ENCODE measurements at places on chromosomes 5 and 9. TPM values are rescaled to one million over a fixed set of nuclear protein-coding genes. Genes with fewer than 3 reads are reported as not detected.

- DNase-seq = no peak
- H3K36me3 ChIP-seq = no peaks in the 10 kb centered on the region
- H3K27ac ChIP-seq = peak overlapping the region; percentile 5
- no peaks in the 10 kb centered on the region for H3K27me3 ChIP-seq
- peaks cover 7% of the 10 kb centered on the region for H3K4me1 ChIP-seq
- H3K4me3 ChIP-seq = no peak overlapping the region
Measured at GRCh38 chr5:142287973-142288313, 36.9 kb downstream of the SPRY4 start.

The MORN5 gene
- total RNA-seq = not detected

The GPR151 gene
- total RNA-seq = not detected

GRCh38 chr5:76473661-76474060, 70.6 kb downstream of the IQGAP2 start:
- no peaks in the 10 kb centered on the region for H3K27me3 ChIP-seq
- H3K4me1 ChIP-seq = no peaks in the 10 kb centered on the region
- no peaks in the 10 kb centered on the region for H3K36me3 ChIP-seq
- H3K4me3 ChIP-seq = no peak overlapping the region

GRCh38 chr5:129718471-129719090, 29.3 kb upstream of the MINAR2 start:
- no peak overlapping the region for H3K27ac ChIP-seq
- H3K36me3 ChIP-seq = no peaks in the 10 kb centered on the region

DNA sequence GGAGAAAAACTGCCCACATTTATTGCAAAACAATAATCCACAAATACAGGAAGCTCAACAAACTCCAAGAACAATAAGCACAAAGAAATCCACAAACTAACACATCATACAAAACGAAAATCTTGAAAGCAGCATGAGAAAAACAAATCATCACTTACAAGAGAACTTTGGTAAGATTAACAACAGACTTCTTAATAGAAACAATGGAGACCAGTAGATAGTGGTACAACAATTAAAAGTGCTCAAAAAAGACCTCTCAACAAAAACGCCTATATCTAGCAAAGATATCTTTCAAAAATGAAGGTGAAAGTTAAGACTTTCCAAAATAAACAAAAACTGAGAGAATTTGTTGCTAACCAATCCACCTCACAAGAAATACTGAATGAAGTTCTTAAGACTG, 38.4 kb downstream of the CDKL3 start:
- no peaks in the 10 kb centered on the region for H3K36me3 ChIP-seq
- H3K27me3 ChIP-seq = no peaks in the 10 kb centered on the region
- no peak overlapping the region for H3K27ac ChIP-seq
- no peak for DNase-seq
- no peaks in the 10 kb centered on the region for H3K4me1 ChIP-seq

DNA sequence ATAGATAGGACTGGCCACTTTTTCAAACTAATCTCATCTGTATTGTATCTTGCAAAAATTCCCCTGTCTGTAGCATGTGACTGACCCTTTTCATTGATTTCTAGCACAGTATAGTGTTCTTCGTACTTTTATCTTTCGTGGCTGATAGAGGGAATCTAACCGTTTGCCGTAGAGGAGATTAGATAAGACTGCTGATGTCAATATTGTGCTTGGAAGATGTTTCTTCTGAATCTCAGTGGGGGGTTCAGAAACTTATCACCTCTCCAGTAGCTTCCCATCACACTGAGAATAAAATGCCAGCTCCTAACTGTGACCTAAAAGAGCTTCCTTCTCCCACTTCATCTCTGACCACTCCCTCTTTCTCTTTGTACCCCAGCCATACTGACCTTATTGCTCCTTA, 25.4 kb upstream of the ALDOB start:
- no peak for DNase-seq
- no peak overlapping the region for H3K4me3 ChIP-seq
- no peaks in the 10 kb centered on the region for H3K4me1 ChIP-seq
- H3K27me3 ChIP-seq = no peaks in the 10 kb centered on the region
- no peak overlapping the region for H3K27ac ChIP-seq
- no peaks in the 10 kb centered on the region for H3K36me3 ChIP-seq

- no peaks in the 10 kb centered on the region for H3K27me3 ChIP-seq
- H3K27ac ChIP-seq = no peak overlapping the region
- H3K36me3 ChIP-seq = no peaks in the 10 kb centered on the region
- no peaks in the 10 kb centered on the region for H3K4me1 ChIP-seq
- H3K4me3 ChIP-seq = no peak overlapping the region
Measured at GRCh38 chr9:86942281-86943200, 4.8 kb downstream of the GAS1 start.

DNA sequence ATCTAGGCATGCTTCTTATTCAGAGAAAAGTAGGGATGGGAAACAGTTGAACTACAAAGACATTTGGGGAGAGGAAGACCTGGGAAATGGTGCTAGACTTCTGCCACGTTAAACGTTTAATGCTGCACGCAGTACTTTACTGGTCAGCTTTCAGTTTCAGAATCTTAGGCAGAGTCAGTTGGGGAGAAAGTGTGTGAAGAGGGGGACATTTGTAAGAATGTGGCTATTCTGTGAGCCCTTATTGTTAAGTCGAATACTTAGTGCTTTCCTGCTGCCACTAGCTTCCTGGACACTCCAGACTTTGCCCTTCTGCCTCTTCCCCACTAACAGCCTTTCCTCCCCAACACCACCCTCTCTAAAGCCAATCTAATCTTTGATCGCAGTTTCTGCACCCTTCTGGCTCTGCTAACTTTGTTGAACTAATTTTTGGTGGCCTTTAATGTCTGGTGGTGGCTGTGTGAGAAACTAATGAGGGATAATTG, 6.1 kb downstream of the CYSTM1 start:
- H3K4me3 ChIP-seq = no peak overlapping the region
- no peak overlapping the region for H3K27ac ChIP-seq
- H3K27me3 ChIP-seq = no peaks in the 10 kb centered on the region
- no peaks in the 10 kb centered on the region for H3K36me3 ChIP-seq

DNA sequence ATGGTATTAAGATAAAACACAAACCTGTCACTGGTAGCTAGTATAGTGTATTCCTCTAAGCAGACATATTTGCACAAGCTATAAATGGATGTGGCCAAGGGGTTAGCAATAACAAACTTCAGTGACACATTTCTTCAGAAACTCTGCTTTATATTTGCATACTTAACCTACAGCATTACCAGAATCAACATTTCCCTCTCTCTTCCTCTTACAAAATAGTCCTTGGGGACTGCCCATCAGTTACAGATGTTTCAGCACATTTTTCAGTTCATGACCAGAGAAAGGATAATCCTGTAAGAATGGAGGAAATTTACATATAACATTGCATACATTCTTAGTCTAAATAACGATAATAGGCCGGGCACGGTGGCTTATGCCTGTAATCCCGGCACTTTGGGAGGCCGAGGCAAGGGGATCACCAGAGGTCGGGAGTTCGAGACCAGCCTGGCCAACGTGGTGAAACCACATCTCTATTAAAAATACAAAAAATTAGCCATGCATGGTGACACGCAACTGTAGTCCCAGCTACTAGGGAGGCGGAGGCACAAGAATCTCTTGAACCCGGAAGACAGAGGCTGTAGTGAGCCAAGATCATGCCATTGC, 25.3 kb upstream of the SLC1A1 start:
- no peaks in the 10 kb centered on the region for H3K4me1 ChIP-seq
- H3K27me3 ChIP-seq = no peaks in the 10 kb centered on the region
- H3K36me3 ChIP-seq = no peaks in the 10 kb centered on the region
- no peak overlapping the region for H3K4me3 ChIP-seq
- no peak overlapping the region for H3K27ac ChIP-seq
- no peak for DNase-seq

DNA sequence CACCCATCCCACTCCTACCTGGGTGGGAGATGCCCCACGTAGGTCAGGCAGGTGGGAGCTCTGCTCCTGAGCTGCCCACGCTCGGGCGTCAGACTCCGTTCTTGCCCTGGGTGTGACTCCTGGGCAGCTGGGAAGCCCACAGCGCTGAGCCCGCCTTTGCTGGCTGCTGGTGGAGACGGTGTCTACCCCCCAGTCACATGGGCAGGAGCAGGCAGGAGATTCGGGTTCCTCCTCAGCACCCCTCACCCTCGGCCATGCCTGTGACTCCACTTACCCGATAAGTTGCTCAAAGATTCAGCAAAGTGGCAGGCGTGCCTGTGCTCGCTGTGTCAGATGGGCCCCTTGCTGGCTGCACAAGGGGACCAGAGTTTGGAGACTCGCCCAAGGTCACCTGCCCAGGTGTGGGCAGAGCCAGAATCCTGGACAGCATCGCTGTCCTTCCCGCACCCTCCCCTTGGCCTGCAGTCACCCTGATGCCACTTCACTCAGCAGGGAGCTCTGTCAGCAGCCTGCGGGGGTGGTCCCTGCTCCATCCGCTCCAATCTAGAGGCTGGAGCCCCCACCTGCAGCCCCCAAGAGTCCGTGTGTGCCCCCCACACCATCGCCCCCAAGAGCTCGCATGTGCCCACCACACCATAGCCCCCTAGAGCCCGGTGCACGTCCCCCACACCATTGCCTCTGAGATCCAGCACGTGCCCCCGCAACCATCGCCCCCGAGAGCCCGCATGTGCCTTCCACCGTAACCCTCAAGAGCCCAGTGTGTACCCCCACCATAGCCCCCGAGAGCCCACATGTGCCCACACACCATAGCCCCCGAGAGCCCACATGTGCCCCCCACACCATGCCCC, 4.2 kb downstream of the LCN1 start:
- no peak overlapping the region for H3K4me3 ChIP-seq
- no peaks in the 10 kb centered on the region for H3K36me3 ChIP-seq
- no peak overlapping the region for H3K27ac ChIP-seq

The OLFML2A gene
- total RNA-seq = 129 TPM

The KCNV2 gene
- total RNA-seq = not detected

The CYFIP2 gene
- total RNA-seq = 78.1 TPM

DNA sequence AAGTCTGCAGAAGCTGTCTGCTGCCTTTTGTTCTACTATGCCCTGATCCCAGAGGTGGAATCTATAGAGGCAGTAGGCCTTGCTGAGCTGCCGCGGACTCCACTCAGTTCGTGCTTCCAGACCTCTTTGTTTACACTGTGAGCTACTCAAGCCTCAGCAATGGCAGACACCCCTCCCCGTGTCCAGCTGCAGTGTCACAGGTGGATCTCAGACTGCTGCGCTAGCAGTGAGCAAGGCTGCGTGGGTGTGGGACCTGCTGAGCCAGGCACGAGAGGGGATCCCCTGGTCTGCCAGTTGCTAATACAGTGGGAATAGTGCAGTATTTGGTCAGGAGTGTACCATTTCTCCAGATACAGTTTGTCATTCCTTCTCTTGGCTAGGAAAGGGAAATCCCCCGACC, 99.6 kb downstream of the SLCO4C1 start:
- no peaks in the 10 kb centered on the region for H3K27me3 ChIP-seq
- DNase-seq = no peak
- no peak overlapping the region for H3K4me3 ChIP-seq
- H3K27ac ChIP-seq = no peak overlapping the region
- H3K4me1 ChIP-seq = no peaks in the 10 kb centered on the region
- no peaks in the 10 kb centered on the region for H3K36me3 ChIP-seq

The SCGB3A2 gene
- not detected for total RNA-seq

The TLE1 gene
- total RNA-seq = 58.5 TPM

DNA sequence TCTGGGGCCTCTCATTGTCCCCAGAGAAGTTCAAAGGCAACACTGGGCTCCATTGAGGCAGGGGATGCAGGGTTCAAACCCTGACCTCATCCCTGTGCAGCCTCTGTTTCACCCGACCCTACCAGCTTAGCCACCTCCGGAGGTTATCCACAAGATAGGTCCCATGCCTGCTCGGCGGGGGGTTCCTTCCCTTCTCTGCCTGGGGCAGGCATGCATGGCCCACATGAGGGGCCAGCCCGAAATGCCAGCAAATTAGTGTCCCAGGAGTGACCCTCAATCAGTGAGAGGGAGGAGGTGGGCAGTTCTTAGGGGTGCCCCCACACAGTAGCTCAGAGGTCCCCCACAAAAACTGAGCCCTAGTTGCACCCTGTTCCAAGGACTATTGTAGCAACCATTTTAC, 24.8 kb upstream of the FUBP3 start:
- no peaks in the 10 kb centered on the region for H3K4me1 ChIP-seq
- no peaks in the 10 kb centered on the region for H3K36me3 ChIP-seq
- no peak overlapping the region for H3K27ac ChIP-seq
- no peaks in the 10 kb centered on the region for H3K27me3 ChIP-seq
- DNase-seq = no peak
- H3K4me3 ChIP-seq = no peak overlapping the region

DNA sequence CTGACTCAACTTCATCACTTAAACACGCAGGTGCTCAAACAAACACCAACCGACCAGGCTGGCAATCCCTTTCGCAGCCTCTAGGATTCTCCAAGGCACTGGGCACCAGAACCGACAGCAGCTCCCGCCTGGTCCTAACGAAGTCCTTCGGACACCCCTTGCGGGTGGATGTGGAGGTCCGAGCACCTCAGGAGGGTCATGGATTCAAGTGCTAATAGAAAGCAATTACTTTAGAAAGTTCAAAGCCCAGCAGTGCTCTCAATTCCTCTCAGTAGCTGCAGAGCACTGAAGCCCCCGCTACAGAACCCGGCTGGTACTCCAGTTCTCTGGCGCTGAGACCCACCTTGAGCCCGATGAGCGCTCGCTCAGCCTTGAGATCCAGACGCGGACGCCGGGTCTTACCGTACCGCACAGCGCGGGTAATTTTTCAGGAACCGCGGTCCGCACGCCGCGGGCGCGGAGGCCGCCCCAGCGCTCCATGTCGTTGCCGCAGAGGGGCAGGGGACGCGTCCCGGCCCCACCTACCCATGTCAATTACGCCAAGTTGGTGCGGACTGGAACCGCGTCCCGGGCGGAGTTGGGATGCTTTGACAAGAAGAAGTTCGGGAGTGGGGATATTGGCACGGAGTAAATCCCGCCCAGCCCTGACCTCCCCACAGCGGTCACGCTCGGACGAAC, 638 bp downstream of the MARCHF3 start:
- no peaks in the 10 kb centered on the region for H3K36me3 ChIP-seq
- peak overlapping the region; percentile 90 for H3K27ac ChIP-seq
- DNase-seq = peak; percentile 73
- peaks cover 9% of the 10 kb centered on the region for H3K4me1 ChIP-seq
- no peaks in the 10 kb centered on the region for H3K27me3 ChIP-seq
- H3K4me3 ChIP-seq = peak overlapping the region; percentile 80

DNA sequence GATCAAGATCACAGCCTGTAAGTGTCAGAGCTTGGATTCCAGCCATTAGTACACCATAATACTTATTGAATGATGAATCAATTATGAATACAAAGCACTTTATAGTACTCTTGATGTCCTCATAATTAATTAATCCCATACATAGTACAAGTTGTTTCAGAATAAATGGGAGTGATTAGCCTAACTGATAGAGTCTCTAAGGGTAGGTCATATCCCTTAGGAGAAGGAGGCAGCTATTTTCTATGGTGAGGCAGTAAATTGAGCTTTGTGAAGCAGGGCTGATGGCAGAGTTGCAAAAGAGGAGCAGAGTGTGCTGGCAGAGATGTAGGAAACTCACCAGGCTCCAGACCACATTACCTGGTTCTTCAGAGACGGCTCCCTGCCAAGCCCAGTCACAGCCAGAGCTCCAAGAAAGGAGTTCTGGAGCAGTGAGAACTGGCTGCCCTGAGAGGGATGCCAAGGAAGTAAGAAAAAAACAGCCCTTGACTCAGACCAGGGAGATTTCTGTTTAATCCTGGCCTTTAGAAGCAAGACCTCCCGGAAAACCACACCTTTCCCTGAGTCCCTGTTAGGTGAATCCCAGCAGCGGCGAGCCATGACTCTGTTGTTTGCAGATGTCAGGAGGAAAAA, 112.9 kb downstream of the SH3TC2 start:
- H3K27me3 ChIP-seq = no peaks in the 10 kb centered on the region
- peak overlapping the region; percentile 80 for H3K27ac ChIP-seq
- H3K36me3 ChIP-seq = no peaks in the 10 kb centered on the region
- peak; percentile 65 for DNase-seq

Data from ascending aorta (tissue), 2 donors.